ENCODE measurements at places on chromosomes 2 and 18.
A peak's percentile ranks its signal among the peaks of the same experiment; 100 is the strongest.

GRCh38 chr2:216735086-216735485, 39.7 kb upstream of the IGFBP5 start:
- H3K27me3 ChIP-seq = no peaks in the 10 kb centered on the region
- no peaks in the 10 kb centered on the region for H3K4me1 ChIP-seq
- no peak overlapping the region for H3K27ac ChIP-seq
- no peak for DNase-seq
- H3K36me3 ChIP-seq = no peaks in the 10 kb centered on the region
- no peak overlapping the region for H3K4me3 ChIP-seq

DNA sequence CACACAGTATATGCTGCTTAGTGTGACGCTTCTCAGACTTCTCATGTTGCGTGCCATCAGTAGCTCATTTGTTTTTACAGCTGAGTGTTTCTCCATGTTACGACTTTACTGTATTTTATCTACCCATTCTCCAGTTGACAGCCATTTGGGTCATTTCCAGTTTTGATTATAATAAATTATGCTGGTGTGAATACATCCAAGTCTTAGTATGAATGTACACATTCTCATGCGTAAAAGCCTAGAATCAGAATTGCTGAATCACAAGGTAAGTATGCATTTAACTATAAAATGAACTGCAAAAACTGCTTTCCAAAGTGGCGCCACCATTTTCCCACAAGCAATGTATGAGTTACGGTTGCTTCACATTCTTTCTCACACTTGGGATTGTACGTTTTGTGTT, 184.2 kb upstream of the SLC35G4 start:
- H3K4me3 ChIP-seq = no peak overlapping the region
- no peak overlapping the region for H3K27ac ChIP-seq
- no peaks in the 10 kb centered on the region for H3K36me3 ChIP-seq
- no peaks in the 10 kb centered on the region for H3K4me1 ChIP-seq
- no peak for DNase-seq

GRCh38 chr2:47558116-47558767, 155.3 kb downstream of the MSH2 start:
- DNase-seq = no peak
- no peaks in the 10 kb centered on the region for H3K27me3 ChIP-seq
- H3K4me1 ChIP-seq = no peaks in the 10 kb centered on the region
- no peak overlapping the region for H3K4me3 ChIP-seq
- H3K36me3 ChIP-seq = no peaks in the 10 kb centered on the region
- H3K27ac ChIP-seq = no peak overlapping the region

GRCh38 chr2:221515864-221516263, 56.2 kb downstream of the EPHA4 start:
- no peaks in the 10 kb centered on the region for H3K36me3 ChIP-seq
- DNase-seq = no peak
- no peak overlapping the region for H3K4me3 ChIP-seq
- no peak overlapping the region for H3K27ac ChIP-seq

DNA sequence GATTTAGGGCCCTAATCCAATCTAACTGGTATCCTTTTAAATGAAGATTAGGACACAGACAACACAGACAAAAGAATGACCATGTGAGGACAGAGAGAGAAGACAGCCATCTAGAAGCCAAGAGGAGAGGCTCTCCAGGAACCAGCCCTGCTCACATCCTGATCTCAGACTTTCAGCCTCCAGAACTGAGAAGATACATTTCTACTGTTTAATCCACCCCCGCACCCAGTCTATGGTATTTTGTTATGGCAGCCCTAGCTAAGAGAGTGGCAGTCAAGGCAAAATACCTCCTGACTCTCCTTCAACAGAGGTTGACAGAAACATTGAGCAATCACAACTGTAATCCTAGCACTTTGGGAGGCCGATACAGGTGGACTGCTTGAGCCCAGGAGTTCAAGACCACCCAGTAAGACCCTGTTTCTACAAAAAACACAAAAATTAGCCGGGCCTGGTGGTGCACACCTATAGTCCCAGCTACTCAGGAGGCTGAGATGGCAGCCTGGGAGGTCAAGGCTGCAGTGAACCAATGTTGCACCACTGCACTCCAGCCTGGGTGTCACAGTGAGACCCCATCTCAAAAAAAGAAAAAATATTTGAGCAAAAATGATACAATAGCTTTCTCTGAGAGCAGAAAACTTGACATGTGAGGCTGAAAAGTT, 34.7 kb downstream of the WDR33 start:
- H3K27me3 ChIP-seq = no peaks in the 10 kb centered on the region
- peaks cover 5% of the 10 kb centered on the region for H3K4me1 ChIP-seq
- no peak for DNase-seq
- no peak overlapping the region for H3K4me3 ChIP-seq
- H3K36me3 ChIP-seq = no peaks in the 10 kb centered on the region

DNA sequence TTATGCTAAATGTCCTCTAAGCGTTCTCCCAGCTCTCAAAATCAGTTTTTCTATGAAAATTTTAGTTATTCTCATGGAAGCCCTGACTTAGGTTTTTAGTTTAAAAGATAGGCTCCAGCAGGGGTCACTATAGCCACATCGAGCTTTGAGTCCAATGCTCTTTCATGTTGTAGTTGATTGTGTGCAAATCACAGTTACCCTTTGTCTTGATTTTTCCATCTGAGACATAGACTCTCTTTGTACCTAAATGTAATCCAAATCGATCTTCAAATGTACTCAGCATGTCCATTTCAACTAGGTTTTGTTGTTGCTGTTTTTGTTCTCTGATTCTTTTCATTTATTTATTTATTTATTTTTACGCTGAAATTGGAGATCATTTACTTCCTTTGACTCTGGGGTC, 26.4 kb upstream of the MSTN start:
- no peaks in the 10 kb centered on the region for H3K27me3 ChIP-seq
- no peak for DNase-seq
- no peak overlapping the region for H3K4me3 ChIP-seq
- no peaks in the 10 kb centered on the region for H3K36me3 ChIP-seq

DNA sequence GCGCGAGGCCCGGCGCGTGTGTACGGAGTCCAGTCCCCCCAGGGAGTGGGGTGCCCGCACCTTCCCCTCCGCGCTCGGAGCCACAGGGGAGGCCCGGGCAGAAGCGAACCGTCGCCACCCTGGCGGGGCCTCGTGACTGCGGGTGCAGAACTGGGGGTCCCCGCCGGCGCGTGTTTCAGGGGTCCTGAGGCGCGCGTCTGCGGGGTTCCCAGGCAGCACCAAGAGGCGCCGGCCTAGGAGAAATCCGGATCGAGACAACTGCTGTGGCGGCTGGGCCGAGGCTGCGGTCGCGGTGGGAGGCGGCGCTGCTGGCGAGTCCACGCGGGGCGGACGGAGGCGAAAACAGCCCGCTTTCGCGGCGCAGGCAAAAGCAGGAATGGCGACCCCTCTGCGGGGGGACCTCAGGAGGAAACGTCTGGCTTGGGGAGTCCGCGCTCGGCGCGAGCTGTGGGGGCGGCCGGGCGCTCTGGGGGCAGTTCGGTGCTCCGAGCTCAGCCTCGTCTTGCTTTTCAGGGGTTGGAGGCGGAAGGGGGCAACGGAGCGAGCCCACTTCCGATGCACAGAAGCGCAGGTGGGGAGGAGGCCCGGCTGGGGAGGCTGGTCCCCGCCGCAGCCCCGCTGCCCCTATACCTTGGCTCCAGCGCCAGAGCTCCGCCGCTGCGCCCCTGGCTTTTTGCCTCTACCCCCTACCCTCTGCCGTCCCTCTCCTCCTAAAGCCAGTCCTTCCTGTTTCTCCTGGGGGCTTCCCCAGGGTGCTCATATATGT, 81.5 kb upstream of the LDLRAD4 start:
- H3K27me3 ChIP-seq = no peaks in the 10 kb centered on the region
- no peaks in the 10 kb centered on the region for H3K4me1 ChIP-seq
- H3K4me3 ChIP-seq = peak overlapping the region; percentile 69
- no peaks in the 10 kb centered on the region for H3K36me3 ChIP-seq
- peak overlapping the region; percentile 8 for H3K27ac ChIP-seq
- peak; percentile 80 for DNase-seq

- H3K36me3 ChIP-seq = no peaks in the 10 kb centered on the region
- H3K4me1 ChIP-seq = no peaks in the 10 kb centered on the region
- no peak overlapping the region for H3K27ac ChIP-seq
These were observed 2.7 kb downstream of the COLEC11 start for GRCh38 chr2:3597567-3597966.

DNA sequence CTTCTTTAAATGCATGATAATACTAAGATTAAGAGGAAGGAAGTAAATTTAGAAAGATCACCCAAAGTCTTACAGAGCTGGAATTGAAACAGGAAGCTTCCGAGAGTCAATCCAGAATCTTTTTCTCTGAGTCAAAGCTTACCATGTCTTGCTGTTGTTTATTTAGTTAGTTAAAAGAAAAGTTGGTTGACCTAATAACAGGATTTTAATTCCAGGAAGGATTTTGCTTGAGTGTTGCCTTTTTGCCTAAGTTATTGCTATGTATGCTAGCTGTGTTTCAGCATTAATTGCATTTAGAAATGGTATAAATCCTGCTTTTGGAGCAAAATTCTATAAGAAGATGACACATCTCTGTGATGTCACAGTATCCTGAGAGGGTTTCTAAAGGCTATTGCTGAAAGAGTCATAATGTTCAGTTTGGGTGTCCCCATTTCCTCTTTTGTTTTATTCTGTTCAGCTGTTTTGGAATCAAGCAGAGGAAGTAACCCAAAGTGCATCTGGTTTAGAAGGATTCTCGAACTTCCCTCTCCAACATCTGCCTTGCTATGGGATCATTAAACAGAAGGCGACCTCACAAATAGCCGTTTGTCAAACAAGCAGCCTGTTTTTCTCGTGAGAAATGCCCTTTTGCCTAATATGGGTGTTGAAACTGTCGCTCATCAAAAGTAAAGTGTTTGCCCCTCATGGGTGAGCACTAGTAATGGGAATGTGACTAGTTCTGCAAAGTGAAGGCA, 271.5 kb upstream of the MMADHC start:
- DNase-seq = no peak
- no peak overlapping the region for H3K27ac ChIP-seq
- no peaks in the 10 kb centered on the region for H3K36me3 ChIP-seq
- H3K27me3 ChIP-seq = no peaks in the 10 kb centered on the region
- H3K4me3 ChIP-seq = no peak overlapping the region

DNA sequence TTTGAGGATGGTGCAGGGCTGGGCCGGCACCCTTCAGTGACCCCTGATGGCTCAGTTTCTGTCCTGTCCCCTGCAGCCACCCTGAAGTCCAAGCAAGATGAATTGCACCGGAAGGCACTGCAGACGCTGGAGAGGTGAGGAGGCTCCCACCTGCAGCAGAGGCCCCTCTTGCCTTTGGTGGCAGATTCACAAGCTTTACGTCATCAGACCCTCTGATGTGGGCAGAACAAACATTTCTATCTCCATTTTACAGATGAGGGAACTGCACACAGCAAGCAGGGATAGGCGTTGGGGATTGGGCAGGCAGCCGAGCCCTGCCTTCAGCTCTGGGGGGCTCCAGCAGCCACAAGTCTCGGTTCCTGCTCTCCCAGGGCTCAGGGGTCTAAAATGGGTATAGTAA, 107.7 kb upstream of the MCFD2 start:
- H3K4me1 ChIP-seq = no peaks in the 10 kb centered on the region
- H3K27ac ChIP-seq = no peak overlapping the region
- peaks cover 3% of the 10 kb centered on the region for H3K36me3 ChIP-seq
- H3K4me3 ChIP-seq = no peak overlapping the region
- DNase-seq = no peak

GRCh38 chr2:151799886-151800292, 28.3 kb downstream of the ARL5A start:
- H3K4me1 ChIP-seq = no peaks in the 10 kb centered on the region
- H3K36me3 ChIP-seq = no peaks in the 10 kb centered on the region
- no peak overlapping the region for H3K4me3 ChIP-seq
- no peak overlapping the region for H3K27ac ChIP-seq

All from pancreas (tissue), 10 donors.